EL (cell line): ENCODE measurements at places on chromosomes 16 and 17.

GRCh38 chr17:40427002-40427491 lies 9.4 kb upstream of the TOP2A start:
- DNase-seq: no peak

GRCh38 chr16:2428051-2428783 lies 1.0 kb upstream of the CCNF start:
- DNase-seq: peak; percentile 46

GRCh38 chr16:73315645-73316044 lies 267.7 kb upstream of the ZFHX3 start:
- DNase-seq: no peak

DNA sequence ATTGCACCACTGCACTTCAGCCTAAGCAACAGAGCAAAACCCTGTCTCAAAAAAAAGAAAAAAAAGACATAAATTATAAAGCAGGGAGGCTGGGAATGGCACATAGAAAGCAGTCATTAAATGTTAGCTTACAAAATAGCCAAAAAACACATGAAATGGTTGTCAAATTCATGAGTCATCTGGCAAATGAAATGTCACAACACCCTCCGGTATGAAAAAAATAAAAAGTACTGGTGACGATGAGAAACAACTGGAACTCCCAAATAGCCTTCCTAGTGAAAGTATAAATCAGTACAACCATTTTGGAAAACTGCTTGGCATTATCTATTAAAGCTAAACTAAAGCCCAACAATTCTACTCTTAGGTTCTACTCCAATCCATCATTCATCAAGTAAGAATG lies 3.5 kb upstream of the KATNB1 start:
- peak; percentile 32 for DNase-seq

DNA sequence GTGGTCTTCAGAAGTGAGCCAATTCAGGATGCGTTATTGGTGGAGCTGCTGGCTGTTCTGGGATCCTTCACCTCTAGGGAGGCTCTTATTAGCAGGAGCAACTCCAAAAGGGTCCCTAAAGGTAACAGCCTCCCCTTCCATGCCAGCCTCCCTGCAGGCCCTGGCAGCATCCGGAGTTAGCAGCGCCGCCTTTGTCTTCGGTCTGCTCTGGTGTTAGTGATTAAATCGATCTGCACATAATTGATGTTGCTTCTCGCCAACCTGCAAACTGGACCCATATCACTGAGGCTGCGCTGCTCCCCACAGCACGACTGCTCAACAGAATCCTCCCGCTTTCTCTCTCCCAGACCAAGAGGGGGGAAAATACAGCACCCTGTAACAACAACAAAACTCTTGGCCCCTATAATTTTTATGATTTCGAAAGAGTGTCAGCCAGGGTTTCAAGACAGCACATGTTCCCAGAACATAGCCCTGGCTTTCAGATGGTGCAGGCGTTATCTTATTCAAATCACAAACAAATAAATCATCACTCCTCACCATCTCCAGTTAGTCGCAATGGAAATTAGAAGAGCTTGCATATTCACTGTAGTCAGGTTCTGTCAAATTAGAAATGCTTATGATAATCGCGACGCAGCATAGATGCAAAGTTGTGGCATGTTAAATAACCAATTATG lies 76.0 kb downstream of the IRX3 start:
- no peak for DNase-seq

DNA sequence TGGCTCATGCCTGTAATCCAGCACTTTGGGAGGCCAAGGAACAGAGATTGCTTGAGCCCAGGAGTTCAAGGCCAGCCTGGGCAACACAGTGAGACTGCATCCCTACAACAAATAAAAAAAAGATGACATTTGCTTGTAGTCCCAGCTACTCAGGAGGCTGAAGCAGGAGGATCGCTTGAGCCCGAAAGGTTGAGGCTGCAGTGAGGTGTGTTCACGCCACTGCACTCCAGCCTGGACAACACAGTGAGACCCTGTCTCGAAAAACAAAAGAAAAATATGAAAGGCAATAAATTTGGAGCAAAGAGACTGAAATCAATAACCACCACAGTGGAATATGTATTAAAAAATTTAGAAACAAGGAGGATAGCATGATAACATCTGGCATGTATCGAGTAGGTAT lies 143.8 kb upstream of the RBL2 start:
- no peak for DNase-seq

- no peak for DNase-seq
Measured at GRCh38 chr17:79959042-79959441, 76.6 kb downstream of the TBC1D16 start.

- peak; percentile 79 for DNase-seq
Measured at GRCh38 chr16:21260870-21261791, 17.0 kb downstream of the CRYM start.

- DNase-seq: no peak
Measured at GRCh38 chr17:49994085-49995054, 654 bp downstream of the DLX3 start.

DNA sequence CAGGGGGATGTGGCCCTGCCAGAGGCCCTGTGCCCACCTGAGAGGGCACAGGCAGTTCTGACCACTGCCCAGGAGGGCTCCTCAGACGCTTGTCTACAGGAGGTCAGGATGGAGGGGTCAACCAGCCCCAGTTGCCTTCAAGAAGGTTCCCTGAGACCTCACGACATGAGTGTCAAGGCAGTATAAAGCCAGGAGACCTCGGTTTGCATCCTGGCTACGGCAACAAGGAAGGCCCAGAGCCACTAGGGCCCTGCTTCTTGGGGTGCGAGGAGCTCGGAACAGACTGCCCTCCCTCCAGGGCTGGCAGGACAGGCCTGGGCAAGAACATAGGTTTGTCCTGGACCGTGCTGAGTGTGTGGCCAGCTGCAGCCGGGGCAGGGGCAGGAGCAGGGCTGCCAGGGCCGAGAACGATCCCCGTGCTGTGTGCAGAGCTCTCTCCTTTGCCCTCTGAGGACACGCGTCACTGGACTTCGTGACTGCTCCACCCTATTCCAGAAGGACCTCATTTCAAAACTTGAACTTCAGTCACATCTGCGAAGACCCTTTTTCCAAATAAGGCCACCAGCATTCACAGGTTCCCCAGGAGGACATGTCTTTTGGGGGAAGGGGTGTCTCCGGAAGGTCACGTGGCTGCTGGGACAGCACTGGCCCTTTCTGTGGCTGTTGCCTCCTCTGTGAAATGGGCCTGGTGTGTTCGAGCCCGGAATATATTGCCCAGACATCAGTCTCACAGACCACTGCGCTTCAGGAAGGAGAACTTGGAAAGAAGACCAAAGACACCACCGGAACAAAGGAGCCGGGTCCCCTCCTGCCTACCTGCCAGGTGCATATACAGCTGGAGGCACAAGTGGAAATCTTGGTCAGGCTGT lies 27.7 kb downstream of the SLC7A5 start:
- no peak for DNase-seq

- DNase-seq: no peak
Measured at GRCh38 chr17:79622776-79623175, 11.9 kb upstream of the RBFOX3 start.

GRCh38 chr17:10048629-10049350 lies 143.7 kb upstream of the RCVRN start:
- no peak for DNase-seq

DNA sequence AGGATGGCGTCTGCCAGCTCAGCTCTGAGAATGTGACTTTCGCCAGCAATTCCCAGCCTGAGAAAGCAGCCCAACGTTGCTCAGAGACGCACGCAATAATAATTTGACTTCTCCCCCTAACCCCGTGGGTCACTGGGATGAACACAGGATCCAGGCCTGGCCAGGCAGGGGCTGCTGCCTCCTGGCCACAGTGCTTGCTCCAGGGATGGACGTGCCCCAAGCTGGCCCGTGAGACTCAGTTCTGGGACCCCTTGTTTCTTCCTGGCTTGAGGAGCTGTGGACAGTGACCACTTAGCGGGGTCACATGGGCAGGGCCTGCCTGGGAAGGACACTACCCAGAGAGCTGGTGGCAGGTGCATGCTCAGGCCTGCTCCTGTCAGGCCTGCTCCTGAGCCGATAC lies 13.5 kb upstream of the DPEP1 start:
- DNase-seq: no peak

DNA sequence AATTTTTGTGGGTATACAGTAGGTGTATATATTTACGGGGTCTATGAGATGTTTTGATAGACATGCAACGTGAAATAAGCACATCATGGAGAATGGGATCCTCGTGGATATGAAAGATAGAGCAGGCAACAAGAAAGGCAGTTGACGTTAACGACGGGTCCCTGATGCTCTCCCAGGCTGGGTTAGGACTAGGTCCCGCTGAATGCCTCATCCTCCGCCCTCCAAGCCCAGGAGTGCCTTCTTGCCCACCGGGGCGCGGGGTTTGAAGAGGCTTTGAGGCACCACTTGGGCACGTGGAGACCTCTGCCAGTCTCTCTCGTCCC lies 9.5 kb upstream of the ZFP90 start:
- DNase-seq: no peak
